Stimulated activated CD4-positive, alpha-beta T cell treated with anti-CD3 and anti-CD28 coated beads, Interleukin-1b, Interleukin-23, amount 100 ng/mL, for 4 hours (primary cell): ENCODE measurements at places on chromosomes 4 and X.

DNA sequence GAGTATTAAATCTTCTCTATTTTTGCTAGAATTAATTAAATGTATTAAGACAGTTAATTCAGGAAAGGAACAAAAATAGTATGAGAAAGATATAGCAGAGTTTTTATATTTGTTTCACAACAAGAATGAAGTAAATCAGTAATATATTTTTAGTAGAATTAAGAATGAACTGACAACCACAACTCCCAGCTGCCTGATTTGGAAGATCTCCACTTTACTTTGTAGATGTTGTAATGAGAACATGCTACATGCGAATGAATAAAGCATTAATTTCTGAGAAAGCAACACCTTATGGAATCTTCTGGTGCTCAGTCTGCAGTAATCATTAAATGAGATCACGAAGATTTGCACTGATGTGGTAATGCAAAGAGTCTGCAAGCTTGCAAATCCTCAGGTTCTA, 695.6 kb upstream of the PCDH7 start:
- no peak for DNase-seq

GRCh38 chr4:108445716-108446115, 174.7 kb upstream of the RPL34 start:
- DNase-seq, result no peak

GRCh38 chr4:24471486-24472160, 112.7 kb downstream of the DHX15 start:
- peak; percentile 10 for DNase-seq

GRCh38 chr4:122632396-122633143, 11.7 kb upstream of the IL21 start:
- DNase-seq, result no peak

DNA sequence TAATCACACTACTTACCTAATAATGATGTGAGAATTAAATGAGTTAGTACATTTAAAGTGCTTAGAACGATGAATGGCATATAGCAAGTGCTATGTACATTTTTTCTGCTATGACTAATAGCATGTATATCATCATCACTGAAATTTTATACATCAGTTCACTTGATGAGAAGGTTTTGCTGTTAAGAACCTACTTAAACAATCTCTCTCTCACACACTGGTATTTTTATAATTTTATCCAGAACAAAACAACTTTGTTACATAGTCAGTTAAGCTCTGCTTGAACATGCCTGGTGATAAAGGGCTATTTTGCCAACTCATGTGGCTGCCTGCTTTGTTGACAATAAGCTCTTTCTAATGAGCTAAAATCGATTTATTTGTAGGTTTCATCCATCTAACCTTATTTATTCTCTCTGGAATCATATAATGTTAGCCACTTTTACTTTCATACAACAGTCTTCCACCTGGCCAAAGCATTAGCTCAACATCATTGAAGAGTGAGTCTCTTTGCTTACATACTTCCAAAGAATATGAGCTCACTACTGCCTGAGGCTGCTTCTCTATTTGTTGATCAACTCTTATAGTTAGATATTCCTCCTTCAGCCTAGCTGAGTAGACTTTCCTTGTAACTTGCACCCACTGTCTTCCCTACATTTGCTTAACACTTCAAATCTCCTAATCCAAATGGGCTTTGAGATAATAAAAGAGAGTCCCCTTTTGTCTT, 372.7 kb upstream of the BOD1L1 start:
- DNase-seq, result no peak

DNA sequence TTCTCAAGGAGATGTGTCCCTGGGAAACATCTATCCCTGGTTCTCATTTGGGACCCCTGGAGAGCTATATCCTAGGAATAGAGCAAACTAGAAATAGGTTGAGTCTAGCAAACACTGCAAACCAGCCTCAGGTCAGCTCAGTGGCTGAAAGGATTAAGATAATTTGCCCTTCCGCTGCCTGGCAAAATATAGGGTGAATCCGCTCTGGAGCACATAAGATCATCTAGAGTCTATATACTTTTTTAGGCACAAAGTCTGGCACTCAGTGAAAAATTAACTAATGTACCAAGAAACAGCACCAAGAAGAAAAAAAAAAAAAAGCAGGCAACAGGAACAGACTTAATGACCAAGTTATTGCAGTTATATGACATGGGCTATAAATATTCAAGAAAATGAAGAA, 7.3 kb upstream of the GUCY2F start:
- DNase-seq, result no peak

GRCh38 chr4:23194751-23195150, 502.0 kb downstream of the GBA3 start:
- no peak for DNase-seq

GRCh38 chr4:1869530-1870327, 1.5 kb upstream of the NSD2 start:
- DNase-seq, result no peak

DNA sequence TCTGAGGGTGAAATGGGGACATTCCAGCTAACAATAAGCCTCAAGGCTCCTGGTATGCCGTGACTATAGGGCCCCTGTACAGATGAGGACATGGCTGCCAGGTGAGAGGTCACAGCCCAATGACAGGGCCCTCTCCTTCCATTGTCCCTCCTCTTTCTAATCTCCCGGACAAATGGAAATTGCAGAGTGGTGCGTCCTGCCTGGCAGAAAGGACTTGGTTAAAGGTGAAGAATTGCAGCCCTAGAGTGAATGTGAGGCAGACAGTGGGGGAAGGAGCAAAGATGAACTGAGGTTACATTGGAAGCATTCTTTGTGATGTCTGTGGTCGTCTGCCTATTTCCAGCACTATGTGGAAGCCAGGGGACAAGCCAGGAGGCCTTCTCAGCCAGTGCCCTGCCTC, 6.7 kb upstream of the UCP1 start:
- no peak for DNase-seq

- DNase-seq, result no peak
Measured at GRCh38 chr4:35697210-35697736, 547.0 kb downstream of the ARAP2 start.

DNA sequence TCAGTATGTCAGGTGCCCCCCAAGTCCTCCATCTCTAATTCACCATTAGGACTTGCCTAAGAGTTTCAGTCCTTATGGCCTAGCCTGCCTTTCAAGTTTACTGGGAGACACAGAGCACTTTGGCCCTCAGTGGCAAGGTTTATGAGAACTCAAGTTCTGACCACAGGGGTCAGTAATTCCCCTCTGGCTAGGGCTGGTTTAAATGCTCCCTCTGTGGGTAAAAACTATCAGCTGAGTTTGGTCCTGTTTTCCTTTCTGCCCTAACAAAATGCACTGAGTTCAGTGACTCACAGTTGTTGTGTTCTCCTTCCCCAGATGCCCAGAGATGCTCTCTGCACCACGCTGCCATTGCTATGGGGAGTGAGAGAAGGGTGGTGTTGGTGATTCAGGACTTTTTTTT, 163.2 kb downstream of the RELL1 start:
- no peak for DNase-seq

GRCh38 chrX:150219374-150220185, 143.5 kb upstream of the MAMLD1 start:
- DNase-seq, result no peak

- no peak for DNase-seq
Measured at GRCh38 chr4:139562067-139562684, 6.2 kb upstream of the SETD7 start.

GRCh38 chrX:41516999-41517765, 70.0 kb downstream of the NYX start:
- DNase-seq, result no peak

DNA sequence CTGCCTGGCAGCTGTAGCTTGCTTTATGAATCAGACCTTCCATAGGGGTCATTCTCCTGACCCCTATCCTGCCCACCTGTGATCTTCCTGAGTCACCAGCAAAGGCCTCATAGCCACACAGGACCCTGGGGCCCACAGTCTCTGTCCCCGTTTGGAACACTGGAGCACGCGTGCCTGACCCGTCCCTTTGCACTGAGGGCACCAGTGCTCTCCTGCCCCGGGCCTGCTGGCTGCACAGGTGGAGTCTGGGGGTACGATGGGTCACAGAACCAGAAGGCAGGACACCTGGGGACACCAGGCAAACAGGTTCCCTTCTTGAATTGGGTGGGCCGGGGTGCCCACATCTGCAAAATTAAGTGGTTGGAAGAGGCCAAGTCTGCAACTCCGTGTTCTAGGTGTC, 97.2 kb downstream of the CPZ start:
- DNase-seq, result no peak

DNA sequence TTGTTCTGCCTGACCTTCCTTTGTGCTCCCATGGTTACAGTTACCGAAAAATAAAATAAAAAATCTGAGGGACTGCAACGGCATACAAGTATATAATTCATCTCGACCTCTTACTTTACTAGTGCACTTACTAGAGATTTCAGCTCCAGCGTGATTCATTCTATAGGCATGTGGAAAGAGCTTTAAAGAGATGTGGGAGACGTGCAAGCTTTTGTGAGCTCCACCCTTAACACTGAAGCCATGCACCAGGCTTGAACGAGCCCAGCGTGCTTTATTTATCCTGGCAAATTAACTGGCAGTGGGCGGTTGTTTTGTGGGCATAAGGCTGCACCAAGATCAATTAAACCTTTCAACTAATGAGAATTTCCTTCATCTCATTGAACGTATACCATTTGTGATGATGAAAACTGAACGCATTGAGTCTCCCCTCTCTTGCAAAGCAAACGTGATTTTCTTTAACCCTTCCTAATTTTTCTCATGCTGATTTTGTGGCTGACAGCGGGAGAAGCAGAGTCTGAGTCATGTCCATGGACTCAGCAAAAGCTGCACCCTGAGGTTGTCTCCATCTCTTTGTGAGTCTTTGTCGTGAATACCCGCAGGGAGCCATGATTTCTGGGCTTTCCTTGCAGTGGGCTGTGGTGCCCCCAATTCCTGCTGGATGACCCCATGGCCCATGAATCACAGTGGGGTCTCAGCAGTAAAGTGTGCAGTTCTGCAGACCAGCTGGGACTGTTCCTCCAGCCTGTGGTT, 60.1 kb downstream of the MXRA5 start:
- DNase-seq, result no peak

DNA sequence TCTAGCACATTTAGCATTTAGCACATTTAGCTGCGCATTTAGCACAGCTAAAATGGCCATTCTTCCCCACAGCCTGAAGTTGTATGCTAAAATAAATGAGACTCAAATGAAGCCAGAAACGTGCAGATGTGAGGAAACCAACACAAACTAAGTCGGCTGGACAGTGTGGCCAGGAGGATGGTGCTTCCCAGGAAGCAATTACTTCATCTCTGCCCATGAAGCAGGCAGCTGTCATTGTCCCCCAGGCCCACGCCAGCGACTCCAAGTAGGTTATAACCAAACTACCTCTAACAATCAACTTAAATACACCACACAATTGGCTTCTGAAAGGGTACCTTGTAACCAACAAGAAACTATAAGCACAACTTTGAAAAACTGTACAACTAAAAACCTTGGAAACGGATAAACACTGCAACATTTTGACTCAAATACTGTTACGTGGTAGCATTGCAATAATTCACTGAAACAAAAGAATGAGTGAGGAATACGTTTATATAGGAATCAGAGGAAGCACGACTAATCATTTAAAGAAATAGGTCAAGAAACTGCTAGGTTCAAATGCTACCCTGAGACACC, 39.2 kb downstream of the AFAP1 start:
- DNase-seq, result no peak

GRCh38 chr4:95394752-95395306, 153.9 kb downstream of the UNC5C start:
- no peak for DNase-seq

- DNase-seq, result no peak
Measured at GRCh38 chr4:79688691-79689090, 280.7 kb upstream of the GK2 start.

- DNase-seq, result no peak
Measured at GRCh38 chr4:64340218-64341110, 68.8 kb downstream of the TECRL start.

DNA sequence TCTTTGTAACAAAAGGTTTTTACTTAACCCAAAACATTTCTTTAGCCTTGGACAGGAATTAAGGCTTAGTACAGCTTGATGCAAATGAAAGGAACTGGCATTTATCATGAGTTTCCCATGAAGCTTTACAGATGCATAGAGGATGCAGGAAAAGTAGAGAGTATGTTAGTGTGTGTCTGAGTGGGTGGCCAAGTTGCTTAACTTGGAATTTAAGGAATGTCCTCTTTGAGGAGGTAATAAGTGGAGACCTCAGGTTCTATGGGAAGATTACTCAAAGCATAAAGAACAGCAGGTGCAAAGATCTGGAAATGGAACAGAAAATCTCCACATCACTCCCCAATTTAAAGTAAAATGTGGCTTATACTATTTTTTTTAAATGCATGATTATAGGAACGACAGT, 457.9 kb downstream of the KCNIP4 start:
- DNase-seq, result no peak

DNA sequence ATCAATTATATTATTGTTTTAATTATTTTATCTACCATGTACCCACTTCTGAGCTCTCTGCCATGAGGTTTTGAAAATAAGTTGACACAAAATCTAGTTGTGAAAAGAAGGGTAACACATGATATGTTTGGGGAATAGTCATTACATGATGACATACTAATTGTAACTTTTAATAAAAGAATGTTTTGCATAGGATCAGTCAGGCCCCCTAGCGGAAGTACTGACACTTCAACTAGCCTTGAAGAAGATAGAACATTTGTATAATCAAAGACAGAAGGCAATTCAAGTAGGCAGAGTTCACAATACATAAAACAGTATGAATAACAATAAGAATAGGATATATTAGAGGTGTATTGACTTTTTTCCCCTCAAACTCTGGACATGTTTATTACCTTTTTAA, 1191.0 kb upstream of the AGA start:
- DNase-seq, result no peak

- no peak for DNase-seq
Measured at GRCh38 chr4:155809835-155810234, 51.0 kb downstream of the GUCY1B1 start.

DNA sequence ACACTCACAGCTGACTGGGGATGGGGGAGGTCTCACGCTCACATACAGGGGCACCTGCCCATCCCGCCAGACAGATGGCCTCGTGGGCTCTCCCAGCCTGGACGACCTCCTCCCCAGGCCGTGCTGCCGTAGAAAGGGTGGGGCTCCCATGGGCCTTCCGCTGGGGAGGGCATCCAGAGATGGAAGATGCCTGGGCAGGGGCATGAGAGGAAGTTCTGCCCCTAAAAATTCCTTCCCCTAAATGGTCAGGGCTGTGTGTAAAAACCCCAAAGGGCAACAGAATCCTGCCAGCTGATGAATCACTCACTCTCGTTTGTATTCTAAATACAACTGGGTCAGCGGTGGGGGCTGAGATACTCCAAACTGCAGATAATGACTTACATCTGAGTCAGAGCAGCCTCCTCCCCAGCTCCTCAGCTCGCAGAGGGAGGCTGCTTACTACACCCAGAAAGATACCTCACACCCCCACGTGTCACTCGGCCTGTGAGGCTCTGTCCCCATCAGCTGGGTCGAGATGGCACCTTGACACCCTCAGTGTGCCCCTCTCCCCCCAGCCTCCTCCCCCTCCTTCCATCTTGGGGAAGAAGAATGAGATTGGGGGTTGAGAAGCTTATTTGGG, 10.1 kb downstream of the WDR1 start:
- peak; percentile 63 for DNase-seq

GRCh38 chr4:23884261-23884660, 5.6 kb downstream of the PPARGC1A start:
- DNase-seq, result no peak
